ENCODE measurements at places on chromosomes 12 and 14. TPM values are rescaled to one million over a fixed set of nuclear protein-coding genes. Genes with fewer than 3 reads are reported as not detected.

Gene ADAMTS20
- total RNA-seq: not detected

Gene NUAK1
- not detected for total RNA-seq

Gene MIP
- total RNA-seq: not detected

Gene GPRC5D
- total RNA-seq: 0.99 TPM

Gene C12orf75
- 103 TPM for total RNA-seq

Gene PPP1R13B
- total RNA-seq: 15.4 TPM

Gene NTN4
- total RNA-seq: not detected

Gene NRIP2
- not detected for total RNA-seq

Gene ASB8
- 45.1 TPM for total RNA-seq

Gene RTN1
- not detected for total RNA-seq

Gene SIX6
- not detected for total RNA-seq

Gene TRHDE
- not detected for total RNA-seq
